ENCODE measurements at places on chromosomes 12 and 14.
A peak's percentile ranks its signal among the peaks of the same experiment; 100 is the strongest.

- no peak for DNase-seq
These were observed 16.9 kb downstream of the EVL start for GRCh38 chr14:100081997-100082625.

DNA sequence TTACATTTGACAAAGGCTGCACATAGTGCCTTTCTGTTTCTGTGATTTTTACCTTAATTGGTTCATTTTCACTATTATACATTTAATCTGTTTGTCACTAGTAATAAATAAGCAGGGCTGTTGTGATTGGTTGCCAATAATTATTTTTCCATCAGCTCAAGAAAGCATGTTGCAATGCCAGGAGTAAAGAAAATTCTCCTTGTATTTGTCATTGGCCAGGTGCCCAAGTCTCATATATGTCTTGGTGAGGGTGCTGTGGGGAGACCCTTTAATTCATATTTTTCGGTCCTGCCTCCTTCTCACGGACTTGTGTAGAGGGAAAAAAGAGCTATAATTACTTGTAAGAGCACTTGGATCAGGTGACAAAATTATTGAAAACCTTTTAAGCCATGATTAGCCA is 108.0 kb downstream of the KITLG start:
- no peak for DNase-seq

DNA sequence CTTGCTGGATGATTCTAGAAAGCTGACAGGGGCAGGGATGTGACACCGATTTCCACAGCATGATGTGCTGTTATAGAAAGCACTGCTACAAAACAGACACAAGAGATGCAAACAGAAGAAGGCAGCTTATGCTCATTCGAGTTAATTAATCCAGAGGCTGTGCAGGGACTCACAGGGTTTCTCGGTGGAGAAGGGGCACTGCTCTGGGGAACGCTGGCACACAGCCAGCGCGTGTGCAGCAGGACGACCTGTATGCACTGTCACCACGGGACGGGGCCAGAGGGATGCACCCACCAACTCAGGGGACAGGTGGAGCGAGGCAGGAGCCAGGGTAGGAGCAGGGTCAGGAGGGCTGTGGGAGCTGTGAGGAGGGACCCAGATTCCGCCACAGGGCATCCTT is 143.5 kb downstream of the RIMBP2 start:
- DNase-seq: no peak

DNA sequence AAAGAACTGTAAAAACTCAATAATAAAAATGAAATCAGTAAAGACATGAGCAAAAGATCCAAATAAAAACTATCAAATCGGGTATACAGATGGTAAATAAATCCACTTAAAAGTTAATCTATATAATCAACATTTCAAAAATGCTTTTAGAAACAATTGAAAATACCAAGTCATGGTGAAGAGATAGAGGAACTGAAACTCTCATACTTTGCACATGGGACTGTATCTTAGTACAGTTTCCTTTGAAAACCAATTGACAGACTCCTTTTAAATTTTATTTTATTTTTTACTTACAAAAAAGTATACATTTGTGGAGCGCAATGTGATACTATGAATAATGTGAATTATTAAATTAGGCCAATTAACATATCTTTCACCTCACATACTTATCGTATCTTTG is 98.6 kb upstream of the FAR2 start:
- no peak for DNase-seq

DNA sequence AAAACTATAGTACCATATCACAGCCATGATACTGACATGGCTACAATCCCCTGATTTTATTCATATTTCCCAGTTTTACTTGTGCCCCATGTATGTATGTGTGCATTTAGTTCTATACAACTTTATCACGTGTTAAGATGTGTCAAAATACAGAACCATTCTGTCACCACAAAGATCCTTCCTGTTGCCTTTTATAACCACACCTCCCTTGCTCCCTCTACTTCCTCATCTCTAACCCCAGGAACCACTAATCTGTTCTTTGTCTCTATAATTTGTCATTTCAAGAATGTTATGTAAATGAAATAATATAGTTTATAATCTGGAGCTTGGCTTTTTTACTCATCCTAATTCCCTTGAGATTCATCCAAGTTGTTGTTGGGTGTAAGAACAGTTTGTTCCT is 358.4 kb downstream of the DPF3 start:
- no peak for DNase-seq

DNA sequence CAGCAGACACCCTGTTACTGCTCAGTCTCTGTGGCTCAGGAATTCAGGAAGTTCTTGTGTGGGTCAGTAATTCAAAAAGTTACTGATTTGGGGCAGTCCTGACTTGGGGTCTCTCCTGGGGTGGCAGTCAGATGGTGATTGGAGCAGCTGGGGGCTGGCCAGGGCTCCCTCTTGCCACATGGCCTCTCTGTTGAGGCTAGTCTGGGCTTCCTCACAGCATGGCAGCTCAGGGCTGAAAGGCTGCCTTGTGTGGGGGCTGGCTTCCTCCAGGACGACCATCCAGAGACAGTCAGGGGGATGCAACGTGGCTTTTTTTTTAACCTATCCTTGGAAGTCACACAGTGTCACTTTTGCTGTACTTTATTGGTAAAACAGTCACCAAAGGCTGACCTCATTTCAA is 61.3 kb downstream of the CACNA1C start:
- no peak for DNase-seq

DNA sequence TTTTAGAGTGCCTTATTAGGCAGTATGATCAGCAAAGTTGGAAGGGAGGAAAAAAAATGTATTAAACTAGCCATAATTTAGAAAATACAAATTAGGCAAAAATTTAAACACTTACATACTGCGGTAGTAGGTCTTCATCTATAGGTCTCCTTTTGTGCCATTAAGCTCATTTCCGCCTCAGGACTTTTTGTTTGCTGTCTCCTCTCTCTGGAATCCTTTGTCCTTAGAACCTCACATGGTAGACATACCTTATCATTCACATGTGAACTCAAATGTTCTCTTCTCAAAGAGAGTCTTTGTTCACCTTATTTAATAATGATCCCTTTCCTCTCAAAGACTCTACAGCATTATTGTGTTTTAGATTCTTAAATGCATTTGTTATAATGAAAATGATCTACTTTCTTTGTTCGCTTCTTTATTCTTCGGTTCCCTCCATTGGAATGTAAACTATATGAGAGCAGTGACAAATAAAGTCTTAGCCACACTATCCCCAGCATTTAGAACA is 14.7 kb downstream of the FANCM start:
- no peak for DNase-seq

- DNase-seq: peak; percentile 39
These were observed 89.2 kb upstream of the CLMN start for GRCh38 chr14:95408731-95409476.

DNA sequence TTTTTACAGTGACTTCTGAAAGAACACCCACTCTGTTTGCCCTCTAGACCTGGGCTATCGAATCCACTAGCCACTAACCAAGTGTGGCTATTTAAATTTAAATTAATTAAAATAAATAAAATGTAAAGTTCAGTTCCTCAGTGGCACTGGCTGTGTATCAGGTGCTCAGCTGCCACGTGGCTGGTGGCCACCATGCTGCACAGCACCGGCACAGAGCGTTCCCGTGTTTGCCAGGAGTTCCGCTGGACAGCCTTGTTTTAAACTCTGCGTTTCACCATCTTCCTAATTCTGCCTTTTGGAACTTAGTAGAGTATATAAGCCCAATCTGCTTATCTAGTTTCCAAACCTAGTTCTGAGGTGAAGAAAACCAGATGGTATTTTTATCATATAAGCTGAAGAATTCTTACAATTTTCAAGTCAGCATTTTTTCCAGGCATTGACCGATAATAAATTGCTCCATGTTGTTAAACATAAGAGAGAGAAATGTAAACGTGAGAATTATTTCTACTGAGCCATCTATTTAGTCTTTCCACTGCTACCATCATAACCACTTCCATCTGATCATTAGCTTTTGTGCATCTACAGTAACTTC is 339.0 kb downstream of the CACNA1C start:
- no peak for DNase-seq

DNA sequence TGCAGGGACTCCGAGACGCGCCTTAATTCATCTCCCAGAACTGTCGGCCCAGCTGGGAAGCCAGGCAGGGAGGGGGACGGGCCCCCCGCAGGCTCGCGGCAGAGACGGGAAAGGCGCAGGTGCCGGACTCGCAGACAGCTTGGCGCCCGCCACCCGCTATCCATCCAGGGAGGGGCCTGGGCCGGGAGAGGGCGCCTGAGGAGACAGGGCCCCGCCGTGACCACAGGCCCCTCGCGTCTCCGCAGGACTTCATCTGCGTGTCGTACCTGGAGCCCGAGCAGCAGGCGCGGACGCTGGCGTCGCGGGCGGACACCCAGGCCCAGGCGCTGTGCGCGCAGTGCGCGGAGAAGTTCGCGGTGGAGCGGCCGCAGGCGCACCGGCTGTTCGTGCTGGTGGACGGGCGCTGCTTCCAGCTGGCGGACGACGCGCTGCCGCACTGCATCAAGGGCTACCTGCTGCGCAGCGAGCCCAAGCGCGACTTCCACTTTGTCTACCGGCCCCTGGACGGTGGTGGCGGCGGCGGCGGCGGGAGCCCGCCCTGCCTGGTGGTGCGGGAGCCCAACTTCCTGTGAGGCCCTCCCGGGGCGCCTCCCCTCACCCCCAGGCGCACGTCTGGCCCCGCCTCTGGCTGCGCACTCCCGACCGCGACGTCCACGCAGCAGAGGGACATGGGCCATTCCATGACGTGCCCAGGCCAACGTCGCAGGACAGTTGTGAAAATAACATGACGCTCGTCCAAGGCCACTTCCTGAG is 60.6 kb downstream of the LGMN start:
- DNase-seq: peak; percentile 88

- DNase-seq: no peak
These were observed 118.6 kb downstream of the APAF1 start for GRCh38 chr12:98763656-98764055.

DNA sequence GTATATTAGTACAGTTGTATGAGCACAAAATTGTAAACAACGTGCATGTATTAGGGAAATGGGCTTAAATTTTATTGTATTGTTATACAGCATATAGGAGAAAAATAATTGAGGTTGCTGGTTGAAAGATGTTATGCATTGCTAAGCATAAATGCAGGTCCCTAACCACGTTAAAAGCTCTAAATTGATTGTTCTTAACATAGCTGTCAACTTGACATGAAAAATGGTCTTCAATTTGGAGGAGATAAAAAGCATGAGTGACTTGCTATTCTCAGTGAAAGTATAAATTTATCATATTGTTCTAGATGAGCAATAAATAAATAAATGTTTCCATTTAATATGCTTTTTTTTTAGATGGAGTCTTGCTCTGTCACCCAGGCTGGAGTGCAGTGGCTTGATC is 506.6 kb upstream of the ATXN7L3B start:
- no peak for DNase-seq

- no peak for DNase-seq
These were observed 65.9 kb upstream of the OTOGL start for GRCh38 chr12:80033448-80033847.

DNA sequence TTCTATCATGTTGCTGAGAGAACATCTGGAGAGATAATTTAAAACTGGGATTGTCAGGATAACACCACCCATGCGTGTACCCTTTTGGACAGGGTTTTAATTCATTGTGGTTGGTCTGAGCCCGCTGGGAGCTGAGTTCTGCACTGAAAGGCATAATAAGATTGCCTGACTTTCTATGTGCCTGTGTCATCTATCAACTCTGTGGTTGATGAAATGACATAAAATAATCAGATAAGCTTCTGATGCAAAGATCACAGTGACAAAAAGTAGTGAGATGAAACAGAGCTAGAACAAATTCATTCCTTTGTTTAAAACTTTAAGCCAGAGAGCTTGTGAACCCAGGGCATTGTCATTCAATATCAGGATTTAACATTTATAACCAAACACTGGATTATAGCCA is 98.7 kb downstream of the BBS10 start:
- no peak for DNase-seq

DNA sequence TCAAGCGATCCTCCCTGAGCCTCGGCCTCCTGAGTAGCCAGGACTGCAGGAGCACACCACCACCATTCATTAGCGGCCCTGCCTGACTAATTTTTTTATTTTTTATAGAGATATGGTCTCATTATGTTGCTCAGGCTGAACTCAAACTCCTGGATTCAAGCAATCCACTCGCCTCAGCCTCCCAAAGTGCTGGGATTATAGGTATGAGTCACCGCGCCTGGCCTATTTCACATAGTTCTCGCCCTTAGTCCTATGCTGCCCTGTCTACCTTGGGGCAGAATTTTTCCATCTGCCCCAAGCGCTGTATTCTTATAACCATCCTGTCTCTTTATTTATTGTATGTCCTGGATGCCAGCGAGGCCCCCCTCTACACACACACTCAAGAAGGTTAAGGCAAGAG is 50.9 kb upstream of the BCL2L14 start:
- DNase-seq: no peak

- DNase-seq: no peak
These were observed 24.2 kb downstream of the SYNJ2BP start for GRCh38 chr14:70392676-70393075.

DNA sequence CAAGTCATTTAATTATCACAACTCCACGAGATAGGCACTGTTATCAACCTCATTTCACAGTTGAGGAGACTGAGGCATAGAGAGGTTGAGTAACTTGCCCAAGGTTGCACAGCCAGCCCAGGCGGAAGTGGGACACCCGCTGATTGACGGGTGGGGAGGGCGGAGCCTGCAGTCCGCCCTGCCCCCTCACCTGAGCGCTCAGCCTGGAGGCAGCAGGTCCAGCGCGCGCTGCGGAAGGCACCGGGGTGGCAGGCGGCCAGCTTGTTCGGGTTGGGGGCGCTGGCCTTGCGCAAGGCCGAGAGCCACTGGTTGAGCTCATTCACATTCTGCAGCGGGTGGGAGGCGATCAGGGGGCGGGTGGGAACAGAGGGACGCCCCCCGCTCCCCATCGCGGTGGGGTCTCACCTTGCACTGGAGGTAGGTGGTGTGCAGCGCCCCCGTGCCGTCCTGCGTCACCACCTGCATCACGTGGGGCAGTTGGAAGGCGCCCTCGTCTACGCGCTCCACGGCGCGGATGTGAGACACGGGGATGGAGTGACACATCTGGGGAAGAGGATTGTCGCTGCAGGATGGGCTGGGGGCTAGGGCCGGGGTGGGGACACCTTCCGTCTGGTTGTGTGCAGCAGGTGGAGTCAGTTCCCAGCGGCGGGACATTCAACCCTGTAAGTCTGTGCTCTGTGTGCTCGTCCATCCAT is 31.7 kb downstream of the RASAL1 start:
- DNase-seq: peak; percentile 53

DNA sequence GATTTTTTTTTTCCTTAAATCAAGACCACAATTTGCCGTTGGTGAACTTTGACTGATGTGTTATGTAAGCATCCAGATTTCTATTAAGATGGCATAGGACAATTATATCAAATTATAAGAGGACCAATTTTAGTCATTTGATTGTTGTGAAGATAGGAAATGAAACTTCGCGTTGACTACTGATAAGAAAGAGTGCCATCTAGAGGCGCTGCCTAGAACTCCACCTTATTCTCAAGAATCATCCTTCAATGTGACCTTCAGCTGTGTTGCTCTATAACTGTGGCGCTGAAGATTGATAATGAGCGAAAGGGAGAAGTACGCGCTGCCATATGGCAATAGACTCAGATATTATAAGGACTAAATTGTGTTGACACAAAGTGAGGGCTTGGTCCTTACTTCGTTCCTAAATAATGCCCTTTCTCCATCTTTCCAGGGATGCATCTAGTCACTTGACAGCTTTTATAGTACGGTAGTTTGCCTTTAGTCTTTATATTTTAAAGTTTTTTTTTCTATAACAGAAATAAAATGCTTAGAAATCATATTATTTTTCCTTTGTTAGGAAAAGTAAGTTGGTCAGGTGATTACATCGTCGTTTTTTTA is 350.8 kb upstream of the STXBP6 start:
- DNase-seq: peak; percentile 24

Measured in upper lobe of left lung (tissue), 6 donors.